ENCODE measurements at places on chromosomes 13 and 19.

- no peak for DNase-seq
Observed at GRCh38 chr13:70630247-70630646, 522.0 kb upstream of the KLHL1 start.

DNA sequence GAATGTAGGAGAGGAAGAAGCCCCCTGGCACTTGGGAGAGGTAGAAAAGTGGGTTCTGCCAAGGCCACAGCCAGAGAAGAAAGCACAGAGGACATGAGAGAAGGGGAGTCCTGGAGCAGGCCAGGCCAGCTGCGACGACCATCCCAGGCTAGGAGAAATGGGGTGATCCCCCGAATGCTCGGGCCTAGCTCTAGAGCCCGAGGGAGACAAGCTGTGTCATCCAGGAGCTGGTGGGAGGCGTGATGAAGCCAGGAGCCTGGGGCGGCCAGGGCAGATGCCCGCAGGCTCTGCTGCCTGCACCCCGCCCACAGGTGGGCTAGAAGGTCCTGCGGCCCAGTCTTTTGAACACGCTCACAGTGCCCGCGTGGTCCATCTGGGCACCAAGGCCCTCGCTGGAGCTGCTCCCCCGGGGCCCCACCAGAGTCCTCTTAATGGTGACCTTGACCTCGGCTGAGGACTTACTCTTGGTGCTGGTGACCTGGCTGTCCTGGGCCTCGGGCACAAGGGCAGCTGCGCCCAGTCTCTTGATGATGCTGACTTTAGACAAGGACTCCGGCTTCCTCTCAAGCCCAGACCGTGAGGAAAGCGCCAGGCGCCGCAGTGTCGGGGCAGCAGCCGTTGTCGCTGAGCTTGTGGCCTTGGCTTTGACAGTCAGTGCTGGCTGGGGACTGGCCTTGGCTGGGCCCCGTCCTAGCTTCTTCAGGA lies 26.5 kb downstream of the C19orf47 start:
- DNase-seq = no peak

- no peak for DNase-seq
Observed at GRCh38 chr13:80430561-80430960, 89.6 kb upstream of the SPRY2 start.

DNA sequence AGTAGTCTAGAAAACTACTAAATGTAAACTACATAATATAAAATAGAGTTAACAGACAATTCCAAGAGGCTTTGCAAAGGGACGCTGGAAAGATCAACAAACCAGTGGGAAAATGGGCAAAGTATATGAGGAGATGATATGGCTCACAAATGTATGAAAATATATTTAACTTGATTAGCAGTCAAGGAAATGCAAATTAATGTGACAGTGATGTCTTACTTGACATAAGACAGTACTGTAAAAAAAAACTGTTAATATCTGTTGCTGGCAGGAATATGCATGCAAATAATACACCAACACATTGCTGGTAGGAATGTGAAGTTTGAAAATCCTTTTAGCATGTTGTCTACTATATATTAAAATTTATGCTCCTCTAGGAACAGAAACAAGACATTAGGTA lies 136.1 kb downstream of the ATP8A2 start:
- no peak for DNase-seq

DNA sequence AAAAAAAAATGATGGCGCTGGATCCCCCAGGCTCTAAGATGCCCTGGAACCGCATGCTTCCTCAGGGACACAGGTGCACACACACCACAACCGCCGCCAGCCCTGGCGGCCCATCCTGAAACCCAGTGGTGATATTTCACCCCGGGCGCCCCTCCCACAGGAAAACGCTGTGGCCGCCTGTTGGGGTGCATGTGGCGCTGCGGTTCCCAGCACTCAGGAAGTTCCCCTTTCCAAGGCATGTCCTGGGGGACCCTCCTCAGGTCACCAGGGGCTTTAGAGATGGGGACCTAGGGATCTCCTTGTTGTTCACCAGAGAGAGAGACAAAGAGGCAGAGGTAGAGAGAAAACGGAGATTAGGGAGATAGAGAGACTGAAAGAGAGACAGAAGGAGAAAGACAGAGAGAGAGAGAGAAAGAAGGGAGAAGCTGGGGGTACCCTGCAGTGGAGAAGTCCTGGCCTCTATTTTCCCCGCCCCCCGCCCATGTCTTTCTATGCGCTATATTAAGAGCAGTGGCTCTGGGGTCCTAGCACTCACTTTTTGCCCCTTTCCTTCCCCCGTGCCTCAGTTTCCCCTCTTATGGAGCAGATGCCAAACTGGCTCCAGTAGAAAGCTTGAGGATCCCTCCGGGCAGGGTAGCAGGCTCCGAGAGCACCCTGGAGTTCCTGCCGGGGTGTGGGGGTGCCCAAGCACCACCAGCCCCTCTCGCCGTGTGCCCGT lies 2.3 kb downstream of the ADGRE2 start:
- no peak for DNase-seq

DNA sequence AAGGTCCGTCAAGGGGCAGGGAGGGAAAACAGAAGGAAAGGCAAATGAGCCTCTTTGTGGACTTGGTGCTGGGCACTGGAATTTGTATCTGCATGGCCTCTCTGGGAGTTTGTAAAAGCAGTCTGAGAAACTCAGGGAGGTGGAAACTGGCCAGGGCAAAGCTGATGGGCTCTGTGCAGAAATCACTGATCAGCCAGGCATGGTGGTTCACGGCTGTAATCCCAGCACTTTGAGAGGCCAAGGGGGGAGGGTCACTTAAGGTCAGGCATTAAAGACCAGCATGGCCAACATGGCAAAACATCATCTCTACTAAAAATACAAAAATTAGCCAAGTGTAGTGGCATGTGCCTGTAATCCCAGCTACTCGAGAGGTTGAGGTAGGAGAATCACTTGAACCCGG lies 369.9 kb upstream of the ZNF507 start:
- DNase-seq = no peak

- DNase-seq = no peak
Observed at GRCh38 chr19:46887240-46887782, 26.5 kb downstream of the ARHGAP35 start.

DNA sequence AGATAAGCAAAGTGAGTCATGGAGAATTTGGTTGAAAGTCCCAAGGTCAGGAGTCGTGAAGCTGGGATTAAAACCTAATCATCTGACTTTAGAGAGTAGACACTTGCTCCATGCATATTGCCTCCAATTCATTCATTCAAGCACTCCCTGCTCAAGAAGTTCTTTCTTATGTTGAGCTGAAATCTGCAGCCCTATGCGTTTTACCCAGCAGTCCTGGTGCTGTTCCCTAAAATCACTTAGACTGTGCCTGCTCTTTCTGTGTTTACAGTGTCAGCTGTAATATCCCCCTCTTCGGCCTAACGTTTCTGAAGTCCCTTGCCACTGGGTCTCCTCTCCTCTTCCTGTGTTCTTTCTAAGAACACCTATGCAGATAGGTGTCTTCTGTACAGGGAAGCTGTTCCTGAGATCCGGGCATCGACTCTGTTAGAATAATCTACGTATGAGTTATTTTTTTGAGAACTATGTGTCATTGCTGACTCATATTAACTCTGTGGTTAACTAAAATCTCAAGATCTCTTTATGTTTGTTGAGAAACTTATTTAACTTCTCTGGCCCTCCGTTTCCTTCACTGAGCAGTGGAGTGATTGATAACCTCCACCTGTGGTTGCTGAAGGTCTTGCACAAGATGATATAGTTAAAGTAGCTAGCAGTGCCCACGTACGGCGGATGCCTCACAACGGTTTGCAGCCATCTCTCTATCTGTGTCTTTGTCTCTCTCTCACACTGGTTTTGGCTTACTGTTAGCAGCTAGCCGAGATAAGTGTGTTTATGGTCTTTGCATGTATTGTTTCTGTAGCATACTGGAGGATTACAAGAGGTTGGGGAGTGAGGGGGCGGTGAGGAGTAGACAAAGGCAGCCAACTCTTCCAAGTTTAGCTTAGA lies 4.7 kb downstream of the ALOX5AP start:
- DNase-seq = no peak

GRCh38 chr19:9485140-9485539 lies 13.3 kb downstream of the ZNF560 start:
- no peak for DNase-seq

DNA sequence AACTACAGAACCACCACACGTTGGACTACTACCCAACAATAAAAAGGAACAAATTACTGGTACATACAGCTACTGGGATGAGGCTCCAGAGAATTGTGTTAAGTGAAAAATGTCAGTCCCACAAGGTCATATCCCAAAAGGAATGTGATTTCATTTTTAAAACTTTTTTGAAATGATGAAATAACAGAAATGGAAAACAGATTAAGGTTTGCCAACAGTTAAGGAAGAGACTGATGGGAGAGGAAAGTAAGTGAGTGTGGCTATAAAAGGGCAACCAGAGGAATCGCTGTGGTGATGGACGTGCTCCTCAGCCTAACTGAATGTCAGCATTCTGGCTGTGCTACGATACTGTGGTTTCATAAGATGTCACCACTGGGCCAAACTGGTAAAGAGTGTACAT lies 512.8 kb downstream of the UQCRFS1 start:
- no peak for DNase-seq

GRCh38 chr19:45119582-45119981 lies 26.6 kb downstream of the PPP1R37 start:
- DNase-seq = no peak

GRCh38 chr13:50188696-50189095 lies 173.5 kb downstream of the KCNRG start:
- no peak for DNase-seq

- no peak for DNase-seq
Observed at GRCh38 chr13:24505256-24505655, 7.3 kb downstream of the PARP4 start.

- DNase-seq = no peak
Observed at GRCh38 chr13:61608138-61608537, 192.5 kb upstream of the PCDH20 start.

DNA sequence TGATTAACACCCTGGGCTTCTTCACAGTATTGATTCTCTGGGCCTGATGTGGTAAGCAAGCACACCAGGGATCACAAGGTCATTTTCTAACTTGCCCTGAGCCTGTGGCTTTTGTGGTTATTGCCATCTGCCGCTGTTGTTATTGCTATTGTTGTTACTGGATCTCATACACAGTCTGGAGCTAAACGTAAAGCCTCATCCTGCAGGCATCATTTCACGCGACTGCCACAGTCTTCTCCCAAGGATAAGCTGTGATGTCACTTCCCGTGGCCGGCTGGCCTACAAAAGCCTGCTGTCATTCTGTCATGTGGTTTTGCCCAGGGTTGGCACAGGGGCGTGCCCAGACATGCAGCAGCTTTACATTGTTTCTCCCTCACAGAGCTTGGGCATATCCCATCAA lies 154.0 kb upstream of the GPR12 start:
- DNase-seq = peak; percentile 48

- no peak for DNase-seq
Observed at GRCh38 chr19:48779636-48780035, 24.3 kb downstream of the FGF21 start.

DNA sequence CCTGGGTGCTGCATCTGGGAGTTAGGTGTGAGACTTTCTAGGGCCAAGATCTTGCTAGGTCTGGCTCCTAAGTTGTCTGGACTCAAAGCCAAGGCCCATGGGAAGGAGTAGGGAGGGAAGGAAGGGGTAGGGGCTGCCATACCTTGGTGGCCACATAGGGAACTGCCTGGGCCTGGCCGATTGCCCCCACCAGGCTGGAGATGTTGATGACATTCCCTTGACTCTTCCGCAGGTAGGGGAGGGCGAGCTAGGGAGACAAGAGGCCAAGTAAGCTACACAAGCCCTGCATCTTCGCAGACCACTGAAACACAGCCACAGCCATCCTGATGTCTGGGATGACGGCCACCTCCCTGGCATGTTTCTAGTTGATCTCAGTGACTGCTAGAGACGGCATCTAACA lies 4.1 kb upstream of the BCAT2 start:
- no peak for DNase-seq

- no peak for DNase-seq
Observed at GRCh38 chr13:107348925-107349324, 781.0 kb upstream of the ARGLU1 start.

- no peak for DNase-seq
Observed at GRCh38 chr13:36029166-36029565, 102.0 kb downstream of the DCLK1 start.

GRCh38 chr19:2578901-2579677 lies 103.2 kb downstream of the GADD45B start:
- DNase-seq = no peak

DNA sequence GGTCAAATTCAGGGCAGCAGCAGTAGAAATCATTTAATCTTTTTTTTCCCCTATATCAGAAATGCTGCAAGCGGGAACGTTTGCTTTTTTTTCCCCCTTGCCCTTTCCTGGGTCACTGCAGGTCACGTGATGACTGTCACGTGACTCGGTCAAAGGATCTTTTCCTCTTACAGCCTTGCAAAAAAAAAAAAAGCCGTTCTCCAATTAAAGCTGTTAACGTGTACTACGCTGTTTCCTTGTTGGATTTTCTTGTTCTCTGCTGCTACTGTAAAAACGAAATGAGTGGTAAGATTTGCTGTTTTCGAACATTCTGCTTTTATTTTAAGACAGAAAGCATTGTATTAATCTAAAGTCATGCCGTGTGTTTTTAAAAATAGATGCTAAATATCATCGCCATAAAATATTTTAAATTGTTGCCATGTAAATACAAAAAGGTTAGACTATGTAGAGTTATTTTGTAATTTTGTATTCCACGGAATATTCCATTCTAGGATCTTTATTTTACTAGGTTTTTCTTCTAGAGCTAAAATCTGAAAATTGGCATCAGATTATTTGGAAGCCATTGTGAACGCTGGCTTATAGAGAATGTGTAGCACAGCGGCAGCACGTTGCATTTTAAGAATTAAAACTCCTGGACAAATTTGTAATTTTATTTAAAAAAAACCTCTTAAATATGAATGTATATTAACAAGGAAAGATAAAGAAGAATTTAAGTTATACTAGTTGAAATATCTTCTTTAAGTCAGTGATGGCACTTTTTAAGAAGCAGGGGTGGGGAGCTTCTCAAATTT lies 109.8 kb upstream of the MLNR start:
- DNase-seq = peak; percentile 40

DNA sequence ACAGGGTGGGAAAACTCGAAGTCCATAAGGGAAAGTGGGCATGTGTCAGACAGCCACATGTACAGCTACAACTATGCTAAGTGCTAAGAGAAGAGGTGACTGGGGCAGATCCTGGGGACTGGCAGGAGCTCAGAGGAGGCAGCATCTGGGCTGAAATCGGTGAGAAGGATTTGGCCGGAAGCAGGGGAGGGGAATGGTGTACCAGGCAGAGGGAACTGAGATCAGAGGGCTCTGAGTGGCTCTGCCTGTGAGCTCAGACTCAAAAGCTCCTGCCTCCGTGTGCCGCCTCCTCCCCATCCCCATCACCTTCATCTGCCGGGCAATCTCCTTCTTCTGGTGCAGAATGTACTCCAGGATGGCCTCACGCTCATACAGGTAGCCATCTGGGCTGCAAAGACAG lies 21.8 kb downstream of the NOSIP start:
- DNase-seq = no peak
